ENCODE measurements at places on chromosomes 7 and 10.

- no peak for DNase-seq
Observed at GRCh38 chr7:111735661-111736551, 173.6 kb upstream of the IMMP2L start.

DNA sequence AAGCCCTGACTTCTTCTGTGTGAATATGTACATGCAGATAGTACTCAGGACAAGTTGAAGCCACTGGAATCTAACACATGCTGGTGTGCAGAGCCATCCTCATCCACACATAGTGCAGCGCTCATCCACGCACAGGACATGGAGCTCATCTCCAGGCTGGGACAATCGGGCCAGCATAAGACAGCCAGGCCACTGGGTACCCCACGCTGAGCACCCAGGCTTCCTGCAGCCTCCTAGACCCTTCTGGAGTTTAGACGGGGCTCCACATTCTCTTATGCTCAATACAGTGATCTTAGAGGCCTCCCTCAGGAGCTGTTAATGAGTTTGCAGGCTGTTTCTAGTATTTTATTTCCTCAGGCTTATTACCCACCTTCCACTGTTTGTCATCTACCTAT is 238.9 kb downstream of the TNS3 start:
- DNase-seq = no peak

- DNase-seq = no peak
Observed at GRCh38 chr10:116104210-116104932, 168.6 kb downstream of the GFRA1 start.

DNA sequence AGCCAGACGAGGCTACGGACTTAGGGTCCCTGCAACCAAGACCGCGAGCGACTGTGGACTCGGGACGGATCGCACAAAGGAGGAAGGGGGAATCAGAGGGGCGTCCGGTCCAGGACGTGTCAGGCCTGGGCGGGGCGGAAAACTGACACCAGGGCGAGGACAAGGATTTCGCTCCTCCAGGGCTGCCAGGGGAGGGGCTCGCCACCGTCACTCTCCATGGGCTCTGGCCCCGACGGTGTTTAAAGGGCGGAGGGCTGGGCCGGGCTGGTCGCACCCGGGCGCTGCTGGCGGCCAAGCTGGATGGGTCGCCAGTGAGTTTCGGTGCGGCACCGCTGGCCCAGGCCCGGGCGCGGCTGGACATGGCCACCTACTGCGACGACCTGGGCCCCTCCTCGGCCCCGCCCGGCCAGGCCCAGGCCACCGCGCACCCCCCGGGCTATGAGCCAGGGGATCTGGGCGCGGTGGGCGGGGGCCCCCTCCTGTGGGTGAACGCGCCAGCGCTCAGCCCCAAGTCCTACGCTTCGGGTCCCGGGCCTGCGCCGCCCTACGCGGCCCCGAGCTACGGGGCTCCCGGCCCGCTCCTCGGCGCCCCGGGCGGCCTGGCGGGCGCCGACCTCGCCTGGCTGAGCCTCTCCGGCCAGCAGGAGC is at the start of gene FOXI2:
TSS of gene FOXI2 (plus strand) at position 271 of the 648 bp plus-strand sequence. CDS start at position 360, 89 bp downstream.
- no peak for DNase-seq

- DNase-seq = no peak
Observed at GRCh38 chr10:59807629-59808620, 54.7 kb upstream of the MRLN start.

GRCh38 chr10:102735065-102735562 is 8.6 kb upstream of the WBP1L start:
- no peak for DNase-seq

DNA sequence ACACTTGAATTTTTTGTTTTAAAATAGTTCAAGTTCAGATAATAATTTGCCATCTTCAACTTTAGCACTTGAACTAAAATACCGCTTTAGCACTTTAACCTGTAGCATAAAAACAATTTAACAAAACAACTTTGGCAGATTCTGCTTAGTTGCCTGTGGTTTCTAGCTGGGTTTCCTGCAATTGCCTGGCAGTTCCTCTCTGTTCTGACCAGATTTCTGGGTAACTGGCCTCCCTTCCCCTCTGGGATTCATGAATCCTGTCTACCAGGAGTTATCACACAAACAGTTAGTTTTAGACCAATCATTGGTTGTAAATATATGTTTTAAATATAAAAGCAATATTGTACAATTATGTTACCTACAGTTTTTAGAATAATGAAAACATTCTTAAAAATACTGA is 89.8 kb upstream of the HDAC9 start:
- no peak for DNase-seq
